ENCODE measurements at places on chromosomes 5 and 9.

GRCh38 chr9:93589688-93590087 is 13.3 kb downstream of the PHF2 start:
- DNase-seq = no peak

GRCh38 chr9:69805962-69806515 is 14.6 kb upstream of the CFAP95 start:
- DNase-seq = no peak

- no peak for DNase-seq
Measured at GRCh38 chr9:7394002-7394774, 405.4 kb downstream of the DMAC1 start.

GRCh38 chr9:87542141-87542540 is 44.5 kb downstream of the DAPK1 start:
- DNase-seq = no peak

GRCh38 chr5:139961435-139962157 is 81.5 kb downstream of the NRG2 start:
- DNase-seq = no peak
